ENCODE measurements at places on chromosomes 16 and 17. TPM values are rescaled to one million over a fixed set of nuclear protein-coding genes. Genes with fewer than 3 reads are reported as not detected.
A peak's percentile ranks its signal among the peaks of the same experiment; 100 is the strongest.

DNA sequence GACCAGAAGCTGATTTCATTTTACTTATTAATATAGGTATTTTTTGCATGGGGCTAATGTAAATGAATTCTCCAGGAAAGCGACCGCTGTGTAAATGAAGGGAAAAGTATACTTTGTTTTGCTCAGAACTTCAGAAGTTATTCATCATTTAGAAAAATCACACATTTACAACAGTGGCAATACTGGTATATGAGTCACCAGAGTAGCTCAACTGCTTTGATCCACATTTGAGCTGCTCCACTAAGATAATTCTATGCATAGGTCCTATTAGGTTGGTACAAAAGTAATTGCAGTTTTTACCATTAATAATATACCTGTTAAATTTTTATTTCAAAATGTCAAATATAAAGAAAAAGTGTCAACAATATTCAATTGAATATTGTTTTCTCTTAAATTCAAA is 22.9 kb upstream of the DYNLRB2 start:
- no peak for DNase-seq

- DNase-seq = no peak
Measured at GRCh38 chr16:55478827-55479429, at the start of gene MMP2. Gene MMP2 (plus strand): TSS chr16:55479198. CDS start chr16:55479480, 282 bp downstream.

GRCh38 chr17:42906772-42907446 is 6.3 kb downstream of the G6PC1 start:
- DNase-seq = no peak

GRCh38 chr17:47189732-47190237 is 690 bp upstream of the CDC27 start:
- DNase-seq = no peak

DNA sequence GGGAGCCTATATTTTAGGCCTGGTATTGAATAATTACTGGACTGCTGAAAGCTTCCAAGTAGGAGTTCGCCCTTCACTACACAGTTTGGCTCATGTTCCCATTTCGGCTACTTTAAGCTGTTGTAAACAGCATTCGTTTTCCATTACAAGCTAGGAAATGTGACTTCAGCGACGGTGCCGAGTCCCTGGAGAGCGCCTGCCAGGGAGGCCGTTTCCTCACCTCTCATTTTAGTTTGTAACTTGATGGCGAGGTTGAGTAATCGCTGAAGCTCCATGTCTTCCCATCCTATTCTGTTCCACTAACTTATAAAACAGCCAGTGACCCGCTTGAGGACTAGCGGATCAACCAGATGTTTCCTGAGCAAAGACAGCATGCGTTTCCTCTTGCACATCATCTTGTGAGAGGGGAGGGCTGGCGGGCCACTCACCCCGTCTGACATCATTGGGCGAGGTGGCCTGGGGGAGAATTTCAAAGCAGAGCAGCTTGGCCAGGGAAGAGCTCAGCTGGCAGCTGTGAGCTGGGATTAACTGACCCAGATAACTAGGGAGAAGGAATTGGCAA is 32.9 kb downstream of the PCTP start:
- no peak for DNase-seq

- peak; percentile 25 for DNase-seq
Measured at GRCh38 chr16:56861092-56861610, 3.9 kb upstream of the SLC12A3 start.

GRCh38 chr17:61309362-61310256 is 90.0 kb upstream of the TBX2 start:
- DNase-seq = no peak

DNA sequence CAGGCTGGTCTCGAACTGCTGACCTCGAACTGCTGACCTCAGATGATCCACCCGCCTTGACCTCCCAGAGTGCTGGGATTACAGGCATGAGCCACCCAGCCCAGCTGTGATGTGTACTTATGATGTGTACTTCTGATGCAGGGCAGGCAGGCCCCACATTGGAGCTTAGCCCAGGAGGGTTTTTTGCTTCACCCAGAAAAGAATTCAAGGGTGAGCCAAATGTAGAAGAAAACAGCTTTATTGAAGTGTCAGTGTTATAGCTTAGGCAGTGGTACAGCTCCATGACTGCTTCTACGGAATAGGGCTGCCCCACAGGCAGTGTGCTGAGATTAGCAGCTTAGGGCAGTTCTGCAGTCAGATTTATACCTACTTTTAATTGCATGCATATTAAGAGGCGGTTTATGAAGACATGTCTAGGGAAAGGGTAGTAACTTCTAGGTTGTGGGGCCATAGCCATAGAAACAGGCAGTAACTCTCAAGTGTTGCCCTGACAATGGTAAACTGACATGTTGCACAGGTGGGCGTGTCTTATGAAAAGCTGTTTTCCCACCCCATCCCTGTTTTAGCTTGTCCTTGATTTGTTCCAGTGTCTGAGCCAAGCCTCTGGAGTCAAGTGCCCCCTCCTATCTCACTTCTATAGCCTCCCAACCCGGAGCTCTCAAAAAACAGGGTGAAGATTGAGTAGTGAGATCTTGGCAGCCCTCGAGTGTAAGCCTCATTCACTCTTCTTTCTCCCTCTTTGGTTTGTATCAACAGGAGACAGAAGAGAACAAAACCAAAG is 24.1 kb upstream of the POLR3E start:
- DNase-seq = no peak

DNA sequence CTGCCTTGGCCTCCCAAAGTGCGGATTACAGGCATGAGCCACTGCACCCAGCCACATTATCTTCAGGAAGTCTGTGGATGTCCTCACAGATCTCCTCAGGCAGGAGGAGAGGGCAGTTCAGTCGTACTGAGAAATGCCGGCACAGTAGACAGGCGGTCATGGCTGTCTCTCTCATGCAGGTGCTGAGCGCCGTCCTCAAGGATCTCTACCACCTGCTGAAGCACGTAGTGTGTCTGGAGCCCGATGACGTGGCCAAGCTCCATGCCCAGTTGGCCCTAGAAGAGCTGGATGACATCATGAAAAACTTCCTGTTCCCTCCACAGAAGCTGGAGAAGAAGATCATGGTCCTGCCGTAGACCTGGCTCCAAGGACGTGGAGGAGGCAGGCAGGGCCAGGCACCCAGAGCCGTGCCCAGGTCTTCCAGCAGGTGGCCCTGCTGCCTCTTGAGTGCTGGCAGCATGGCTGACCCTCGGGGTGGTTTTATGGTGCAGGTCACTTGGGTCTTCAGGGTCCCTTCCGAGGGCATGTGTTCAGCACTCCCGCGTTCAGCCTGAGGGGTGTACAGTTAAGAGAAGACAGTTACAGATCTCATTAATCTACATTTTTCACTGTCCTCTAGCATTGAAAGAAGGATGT is 22.0 kb upstream of the HAS3 start:
- no peak for DNase-seq

DNA sequence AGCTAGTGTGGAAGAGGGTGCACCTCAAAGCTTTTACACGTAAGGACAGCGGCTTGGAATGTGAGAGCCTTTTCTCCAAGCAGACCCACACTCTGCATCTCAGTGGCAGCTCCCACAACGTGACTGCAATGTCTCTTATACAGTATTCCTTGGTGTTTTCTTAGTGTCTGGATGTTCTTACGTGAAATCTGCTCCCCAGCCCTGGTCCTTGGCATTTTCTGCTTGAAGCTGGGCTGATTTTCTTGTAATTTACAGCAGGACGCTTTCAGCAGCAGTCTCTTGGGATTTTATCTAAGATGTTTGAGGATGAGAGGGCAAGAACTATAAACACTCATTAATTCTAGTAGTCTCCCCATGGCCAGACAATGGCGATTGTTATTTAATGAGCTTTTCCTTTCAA is 12.1 kb upstream of the POLR3E start:
- DNase-seq = no peak

GRCh38 chr16:3945751-3946603 is 65.5 kb upstream of the CREBBP start:
- peak; percentile 42 for DNase-seq

GRCh38 chr16:3810198-3810664 is 70.3 kb downstream of the CREBBP start:
- no peak for DNase-seq

GRCh38 chr17:4475001-4475400 is 23.7 kb upstream of the SPNS2 start:
- DNase-seq = no peak

- peak; percentile 39 for DNase-seq
Measured at GRCh38 chr17:46772475-46773220, 45.8 kb downstream of the WNT3 start.

GRCh38 chr17:50093807-50094206 is 1.3 kb upstream of the PDK2 start:
- DNase-seq = no peak

DNA sequence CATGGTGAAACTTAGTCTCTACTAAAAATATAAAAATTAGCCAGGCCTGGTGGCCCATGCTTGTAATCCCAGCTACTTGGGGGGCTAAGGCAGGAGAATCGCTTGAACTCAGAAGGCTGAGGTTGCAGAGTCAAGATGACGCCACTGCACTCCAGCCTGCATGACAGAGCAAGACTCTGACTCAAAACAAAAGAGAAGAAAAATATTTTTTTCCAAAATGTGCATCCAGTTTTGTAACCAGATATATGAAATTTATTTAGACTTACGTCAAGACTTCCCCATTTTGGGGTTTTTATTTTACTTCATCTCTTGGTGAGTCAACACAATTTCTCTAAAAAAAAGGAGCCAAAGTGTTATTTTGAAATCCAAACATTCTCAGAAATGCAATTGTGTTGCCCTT is 5.5 kb upstream of the TM4SF5 start:
- no peak for DNase-seq

- DNase-seq = no peak
Measured at GRCh38 chr16:10970065-10970464, 25.7 kb downstream of the CLEC16A start.

DNA sequence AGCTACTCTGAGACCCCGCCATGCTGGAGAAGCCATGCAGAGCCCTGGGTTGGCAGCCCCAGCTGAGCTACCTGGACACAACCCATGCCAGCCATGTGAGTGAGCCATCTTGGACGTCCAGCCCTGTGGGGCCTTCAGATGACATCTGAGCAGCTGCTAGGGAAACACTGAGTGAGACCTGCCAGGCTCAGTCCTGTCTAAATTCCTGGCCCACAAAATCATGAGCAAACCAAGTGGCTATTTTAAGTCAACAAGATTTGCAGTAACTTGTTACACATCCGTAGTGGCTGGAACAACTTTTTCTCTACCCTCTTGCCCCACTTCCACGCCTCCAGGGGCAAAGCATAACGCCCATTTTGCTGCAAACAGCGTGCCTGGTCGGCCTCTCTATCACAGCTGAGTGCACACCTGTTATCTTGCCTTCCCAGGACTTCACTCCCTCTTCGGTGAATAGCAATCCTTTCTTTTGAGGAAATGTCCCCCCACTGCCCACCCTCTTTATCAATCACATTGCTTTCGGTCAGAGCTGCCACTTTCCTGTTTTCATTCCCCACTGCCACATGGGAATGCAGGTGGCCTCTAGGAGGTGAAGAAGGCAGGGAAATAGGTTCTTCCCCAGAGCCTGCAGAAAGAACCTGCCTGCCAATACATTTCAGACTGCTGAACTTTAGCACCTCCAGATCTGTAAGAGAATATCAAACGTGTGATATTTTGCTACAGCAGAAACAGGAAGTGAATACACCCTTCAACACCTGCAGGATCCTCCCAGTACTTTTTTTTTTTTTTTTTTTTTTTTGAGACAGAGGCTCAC is 7.4 kb upstream of the SCIMP start:
- peak; percentile 87 for DNase-seq

DNA sequence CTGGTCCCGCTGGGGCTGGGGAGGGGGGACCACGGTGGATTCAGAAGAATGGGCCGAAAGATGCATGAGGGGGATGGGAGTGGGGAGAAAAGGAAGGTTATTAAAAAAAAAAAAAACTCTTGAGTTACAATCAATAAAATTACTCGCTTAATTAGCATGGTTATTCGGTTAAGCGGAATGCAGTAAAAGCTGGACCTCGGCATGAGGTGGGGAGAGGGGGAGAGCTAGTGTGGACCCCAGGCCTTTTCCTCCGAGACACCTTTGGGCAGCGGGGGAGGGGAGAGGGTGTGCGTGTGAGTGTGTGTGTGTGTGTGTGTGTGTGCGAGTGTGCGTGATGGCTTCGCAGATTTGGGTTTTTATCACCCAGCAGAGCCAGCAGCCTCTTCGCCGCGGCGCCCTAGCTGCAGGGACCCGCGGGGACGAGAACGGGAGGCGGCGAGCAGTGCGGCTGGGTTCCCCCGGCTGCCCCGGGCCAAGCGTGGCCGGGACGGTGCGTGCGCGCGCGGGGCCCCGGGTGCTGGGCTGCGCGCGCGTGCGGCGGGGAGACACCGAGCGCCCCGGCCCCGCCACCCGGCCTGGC is 3.7 kb downstream of the BAHCC1 start:
- peak; percentile 73 for DNase-seq

- DNase-seq = no peak
Measured at GRCh38 chr16:63581570-63581969, 1540.3 kb downstream of the CDH11 start.

GRCh38 chr16:49859125-49859811 is 3.4 kb upstream of the ZNF423 start:
- no peak for DNase-seq

- peak; percentile 58 for DNase-seq
Measured at GRCh38 chr16:86018487-86018886, 119.5 kb downstream of the IRF8 start.

GRCh38 chr17:77374170-77374936 is 233.6 kb downstream of the SEC14L1 start:
- DNase-seq = peak; percentile 46

- DNase-seq = peak; percentile 67
Measured at GRCh38 chr17:61837175-61838051, 25.9 kb downstream of the BRIP1 start.

- DNase-seq = peak; percentile 44
Measured at GRCh38 chr17:338442-339192, 14.0 kb downstream of the RPH3AL start.

DNA sequence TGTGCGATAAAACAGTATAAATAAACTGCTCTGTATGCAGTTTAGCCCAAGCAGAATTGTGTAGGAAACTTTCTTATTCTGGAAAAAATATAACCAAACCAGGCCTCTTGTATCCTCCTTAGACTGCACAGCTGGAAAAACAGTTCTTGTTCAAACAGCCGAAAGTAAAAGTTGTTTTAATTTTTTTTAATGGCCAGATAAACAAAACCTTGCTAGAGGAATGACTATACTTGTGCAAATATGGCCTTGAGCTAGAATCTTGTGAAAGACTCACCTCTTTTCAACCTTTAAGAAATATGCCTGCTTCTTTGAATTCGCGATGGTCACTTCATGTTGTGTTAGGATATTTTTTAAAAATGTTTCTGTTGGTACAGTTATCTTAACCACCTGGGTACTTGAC is 114.5 kb upstream of the MAF start:
- no peak for DNase-seq

GRCh38 chr16:79429381-79430190 is 171.0 kb downstream of the MAF start:
- DNase-seq = no peak

- no peak for DNase-seq
Measured at GRCh38 chr16:4883501-4883900, 36.2 kb downstream of the UBN1 start.

The P2RX1 gene
- polyA plus RNA-seq = 2.2 TPM

The PIRT gene
- not detected for polyA plus RNA-seq

The CCNF gene
- 0.89 TPM for polyA plus RNA-seq

The DBNDD1 gene
- not detected for polyA plus RNA-seq

The ANKRD40CL gene
- 237 TPM for polyA plus RNA-seq

The EFNB3 gene
- polyA plus RNA-seq = not detected

The MSLN gene
- 29.7 TPM for polyA plus RNA-seq

The CDT1 gene
- polyA plus RNA-seq = 15.8 TPM

The TPPP3 gene
- 24.4 TPM for polyA plus RNA-seq

The FOXN1 gene
- polyA plus RNA-seq = not detected

The PRR35 gene
- not detected for polyA plus RNA-seq

The OTOP2 gene
- 0.39 TPM for polyA plus RNA-seq

The PABPN1L gene
- polyA plus RNA-seq = not detected

The MYH1 gene
- polyA plus RNA-seq = under 0.01 TPM

The MRPL12 gene
- 139 TPM for polyA plus RNA-seq

The C1QTNF8 gene
- polyA plus RNA-seq = not detected

The SCNN1G gene
- polyA plus RNA-seq = not detected
